HEK293T (cell line): ENCODE measurements at places on chromosomes 1 and 21.

- DNase-seq, result no peak
These were observed 15.3 kb downstream of the DCAF8 start for GRCh38 chr1:160247053-160247452.

DNA sequence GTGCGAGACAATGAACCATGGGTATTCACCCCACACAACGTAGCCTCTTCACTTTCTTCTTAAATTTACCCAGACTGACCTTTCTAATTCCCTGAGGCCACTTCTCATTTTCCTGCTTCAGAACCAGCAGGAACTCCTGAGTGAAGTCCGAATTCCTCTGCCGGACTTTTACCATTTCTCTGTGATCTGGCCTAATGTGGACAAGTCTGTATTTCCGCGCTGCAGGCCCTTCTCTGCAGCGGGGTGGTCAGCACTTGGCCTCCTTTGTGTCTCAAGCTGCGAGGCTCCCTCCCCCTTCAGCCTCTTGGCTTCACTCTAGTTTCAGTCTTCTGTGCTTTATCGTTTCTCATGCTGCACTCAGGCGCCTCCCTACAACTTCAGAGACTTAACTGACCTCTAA is 9.4 kb upstream of the CTBS start:
- no peak for DNase-seq

GRCh38 chr1:82695443-82695842 is 894.7 kb downstream of the ADGRL2 start:
- DNase-seq, result no peak

- no peak for DNase-seq
These were observed 703 bp downstream of the ERI3 start for GRCh38 chr1:44354268-44354839.

- no peak for DNase-seq
These were observed 561.9 kb upstream of the ADGRL4 start for GRCh38 chr1:79568411-79568810.
